ENCODE measurements at places on chromosomes 1 and 21.
A peak's percentile ranks its signal among the peaks of the same experiment; 100 is the strongest.

DNA sequence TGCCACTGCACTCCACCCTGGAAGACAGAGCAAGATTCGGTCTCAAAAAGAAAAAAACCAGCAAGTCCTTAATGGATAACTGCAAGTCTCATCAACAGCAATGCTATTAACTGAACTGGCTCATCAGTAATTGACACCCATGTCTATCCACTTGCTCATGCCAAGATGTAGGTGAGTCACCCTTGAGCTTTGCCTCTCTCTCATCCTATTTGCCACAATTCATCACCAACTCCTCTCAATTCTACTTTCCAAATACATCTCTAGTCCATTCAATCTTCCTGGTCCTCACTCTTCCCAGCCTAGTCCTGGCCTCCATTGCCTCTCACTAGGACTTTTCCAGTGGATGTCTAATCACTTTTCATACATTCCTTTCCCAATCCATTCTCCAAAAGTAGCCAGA, 103.7 kb upstream of the PRMT6 start:
- no peaks in the 10 kb centered on the region for H3K36me3 ChIP-seq
- no peak overlapping the region for H3K4me3 ChIP-seq
- H3K27me3 ChIP-seq, result peaks cover 8% of the 10 kb centered on the region
- H3K4me1 ChIP-seq, result no peaks in the 10 kb centered on the region
- DNase-seq, result no peak

- no peaks in the 10 kb centered on the region for H3K27me3 ChIP-seq
- no peak overlapping the region for H3K4me3 ChIP-seq
- no peak for DNase-seq
- H3K27ac ChIP-seq, result peak overlapping the region; percentile 28
- H3K4me1 ChIP-seq, result peaks cover 8% of the 10 kb centered on the region
- H3K36me3 ChIP-seq, result peaks cover 20% of the 10 kb centered on the region
These were observed 82.6 kb downstream of the EVA1C start for GRCh38 chr21:32494934-32495709.

DNA sequence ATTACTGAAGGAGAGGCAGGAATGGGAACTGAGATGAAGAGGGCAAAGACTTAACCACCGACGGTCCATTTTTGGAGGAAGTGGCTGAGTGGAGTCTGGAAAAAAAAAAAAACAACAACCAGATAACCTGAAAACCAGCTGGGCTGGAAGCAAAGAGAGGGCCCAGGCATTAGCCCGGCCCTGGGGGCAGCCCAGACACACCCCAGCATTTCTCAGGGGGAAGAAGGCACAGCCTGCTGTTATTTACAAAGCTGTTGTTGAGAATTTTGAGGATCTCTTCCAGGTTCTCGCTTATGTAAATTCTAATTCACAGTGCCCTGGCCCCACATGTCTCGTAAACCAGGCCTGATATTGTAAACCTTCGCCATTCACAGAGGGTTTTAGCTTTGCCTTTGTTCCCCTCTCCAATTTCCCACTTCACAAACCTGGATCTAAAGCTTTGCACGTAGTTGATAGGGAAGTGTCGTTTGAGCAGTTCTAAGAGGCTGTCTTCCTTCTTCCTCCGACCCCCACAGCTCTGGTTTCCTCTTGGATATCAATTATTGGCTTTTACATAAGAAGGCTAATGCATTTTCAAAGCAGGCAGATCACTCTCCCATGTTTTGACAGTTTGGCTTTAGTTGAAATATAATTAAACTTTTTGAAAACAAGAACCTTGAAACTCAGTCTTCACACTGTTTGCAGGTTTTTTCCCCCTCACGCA, 161.8 kb upstream of the IRF2BP2 start:
- no peaks in the 10 kb centered on the region for H3K36me3 ChIP-seq
- peak overlapping the region; percentile 82 for H3K4me3 ChIP-seq
- H3K4me1 ChIP-seq, result peaks cover 41% of the 10 kb centered on the region

- H3K4me3 ChIP-seq, result peak overlapping the region; percentile 64
- H3K4me1 ChIP-seq, result peaks cover 14% of the 10 kb centered on the region
- peak overlapping the region; percentile 88 for H3K27ac ChIP-seq
These were observed 96.0 kb upstream of the DUSP10 start for GRCh38 chr1:221837896-221838295.

- no peak overlapping the region for H3K27ac ChIP-seq
- peak; percentile 6 for DNase-seq
- H3K36me3 ChIP-seq, result no peaks in the 10 kb centered on the region
These were observed 90.2 kb downstream of the DMRTA2 start for GRCh38 chr1:50332941-50333594.

DNA sequence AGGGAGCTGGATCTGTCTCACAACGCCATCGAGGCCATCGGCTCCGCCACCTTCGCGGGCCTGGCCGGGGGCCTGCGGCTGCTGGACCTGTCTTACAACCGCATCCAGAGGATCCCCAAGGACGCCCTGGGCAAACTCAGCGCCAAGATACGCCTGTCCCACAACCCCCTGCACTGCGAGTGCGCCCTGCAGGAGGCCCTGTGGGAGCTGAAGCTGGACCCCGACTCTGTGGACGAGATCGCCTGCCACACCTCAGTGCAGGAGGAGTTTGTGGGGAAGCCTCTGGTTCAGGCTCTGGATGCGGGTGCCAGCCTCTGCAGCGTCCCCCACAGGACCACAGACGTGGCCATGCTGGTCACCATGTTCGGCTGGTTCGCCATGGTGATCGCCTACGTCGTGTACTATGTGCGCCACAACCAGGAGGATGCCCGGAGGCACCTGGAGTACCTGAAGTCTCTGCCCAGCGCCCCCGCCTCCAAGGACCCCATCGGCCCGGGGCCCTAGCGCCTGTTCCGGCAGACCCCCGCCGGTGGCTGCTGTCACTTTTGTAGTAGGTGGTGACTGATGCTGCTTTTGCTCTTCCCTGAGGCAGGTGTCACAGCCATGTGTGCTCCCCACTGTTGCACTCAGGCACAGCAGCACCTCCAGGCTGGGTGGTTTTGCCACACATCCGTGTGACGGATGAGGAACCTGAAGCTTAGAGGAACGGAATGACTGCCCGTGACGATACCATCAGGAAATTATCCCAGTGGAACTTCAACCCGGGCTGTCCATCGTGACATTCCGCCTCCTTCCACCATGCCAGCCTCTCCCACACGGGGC, 1.8 kb downstream of the LRRC3 start:
- H3K27me3 ChIP-seq, result no peaks in the 10 kb centered on the region
- no peak overlapping the region for H3K4me3 ChIP-seq
- no peaks in the 10 kb centered on the region for H3K36me3 ChIP-seq
- DNase-seq, result no peak

DNA sequence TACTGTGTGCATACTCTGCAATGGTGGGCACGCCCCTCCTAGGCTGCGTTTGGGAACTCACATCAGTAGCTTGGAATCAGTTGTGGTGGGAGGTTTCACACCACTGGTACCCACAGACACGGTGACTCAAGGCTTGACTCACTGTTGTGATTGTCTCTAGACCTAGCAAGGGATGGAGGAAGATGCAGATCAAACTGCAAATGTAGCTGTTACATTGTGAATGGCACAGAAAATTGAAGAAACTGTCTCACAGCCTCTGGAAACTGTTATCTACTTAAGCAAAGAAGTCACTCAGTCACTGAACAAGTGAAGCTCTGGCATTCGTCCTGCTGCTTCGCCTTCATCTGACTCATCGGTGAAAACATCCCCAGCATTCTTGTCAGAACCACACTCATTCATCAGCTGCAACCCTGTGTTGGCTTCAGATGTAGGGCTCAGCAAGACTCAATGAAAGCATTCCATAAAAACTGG, 59.5 kb downstream of the POFUT2 start:
- H3K27me3 ChIP-seq, result no peaks in the 10 kb centered on the region
- peaks cover 1% of the 10 kb centered on the region for H3K36me3 ChIP-seq
- peak overlapping the region; percentile 38 for H3K27ac ChIP-seq
- H3K4me1 ChIP-seq, result peaks cover 31% of the 10 kb centered on the region

GRCh38 chr1:115466433-115466832, 128.4 kb upstream of the NGF start:
- H3K27ac ChIP-seq, result no peak overlapping the region
- no peaks in the 10 kb centered on the region for H3K36me3 ChIP-seq
- H3K4me1 ChIP-seq, result peaks cover 2% of the 10 kb centered on the region
- H3K27me3 ChIP-seq, result peaks cover 1% of the 10 kb centered on the region
- no peak overlapping the region for H3K4me3 ChIP-seq

- peaks cover 14% of the 10 kb centered on the region for H3K36me3 ChIP-seq
- H3K4me3 ChIP-seq, result no peak overlapping the region
- DNase-seq, result no peak
- peaks cover 2% of the 10 kb centered on the region for H3K4me1 ChIP-seq
These were observed 97.1 kb upstream of the CACYBP start for GRCh38 chr1:174902531-174903099.

GRCh38 chr1:71104417-71104816, 23.6 kb upstream of the ZRANB2 start:
- no peak overlapping the region for H3K27ac ChIP-seq
- no peaks in the 10 kb centered on the region for H3K36me3 ChIP-seq
- peaks cover 8% of the 10 kb centered on the region for H3K27me3 ChIP-seq
- no peaks in the 10 kb centered on the region for H3K4me1 ChIP-seq
- H3K4me3 ChIP-seq, result no peak overlapping the region
- no peak for DNase-seq

GRCh38 chr1:156291226-156292061, 4.0 kb downstream of the GLMP start:
- peak overlapping the region; percentile 32 for H3K27ac ChIP-seq
- no peaks in the 10 kb centered on the region for H3K36me3 ChIP-seq
- DNase-seq, result no peak

GRCh38 chr1:197017558-197018146, 40.3 kb downstream of the CFHR5 start:
- H3K27me3 ChIP-seq, result no peaks in the 10 kb centered on the region
- H3K27ac ChIP-seq, result no peak overlapping the region
- no peaks in the 10 kb centered on the region for H3K4me1 ChIP-seq
- DNase-seq, result no peak
- H3K4me3 ChIP-seq, result no peak overlapping the region
- H3K36me3 ChIP-seq, result no peaks in the 10 kb centered on the region

DNA sequence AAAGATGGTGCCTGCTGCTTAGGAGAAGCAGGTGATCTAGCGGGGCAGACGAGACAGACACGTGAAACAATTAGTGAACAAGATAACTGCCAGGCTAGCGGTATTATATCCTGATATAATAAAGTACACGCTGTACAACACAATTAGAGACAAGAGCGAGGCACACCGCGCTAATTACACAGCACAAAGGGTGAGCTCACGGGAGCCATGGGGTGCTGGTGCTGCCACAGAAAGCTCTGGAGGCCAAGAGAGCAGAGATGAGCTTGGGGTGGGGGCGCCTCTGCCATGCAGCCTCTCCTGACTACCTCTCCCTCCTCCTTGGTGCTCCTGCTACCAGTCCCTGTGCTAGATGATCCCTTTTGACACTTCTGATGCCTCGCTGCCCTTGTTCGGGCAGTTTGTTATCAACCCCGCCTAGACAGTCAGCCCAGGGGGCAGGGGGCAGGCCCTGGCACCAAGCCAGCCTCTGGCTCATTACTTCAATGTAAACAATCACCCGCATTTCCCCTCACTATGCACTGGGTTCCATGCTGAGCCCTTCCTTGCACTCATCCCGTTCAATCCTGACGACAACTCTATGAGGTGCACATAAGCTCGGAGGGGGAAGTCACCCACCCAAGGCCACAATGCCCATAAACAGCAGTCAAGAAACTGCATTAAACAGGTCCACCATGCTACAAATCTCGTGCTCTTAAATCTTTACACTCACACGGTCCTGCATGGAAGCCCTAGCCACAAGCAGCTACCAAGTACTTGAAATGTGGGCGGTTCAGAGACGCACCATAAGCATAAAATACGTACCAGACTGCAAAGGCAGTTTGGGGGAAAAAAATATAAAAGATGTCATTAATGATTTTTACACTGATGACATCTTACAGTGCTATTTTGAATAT, 103.0 kb downstream of the SSBP3 start:
- peak overlapping the region; percentile 69 for H3K4me3 ChIP-seq
- H3K27ac ChIP-seq, result peak overlapping the region; percentile 90
- no peak for DNase-seq

GRCh38 chr1:55309053-55309452, 93.9 kb upstream of the USP24 start:
- H3K4me3 ChIP-seq, result no peak overlapping the region
- no peaks in the 10 kb centered on the region for H3K4me1 ChIP-seq
- no peaks in the 10 kb centered on the region for H3K27me3 ChIP-seq
- no peaks in the 10 kb centered on the region for H3K36me3 ChIP-seq
- no peak overlapping the region for H3K27ac ChIP-seq

- H3K27me3 ChIP-seq, result no peaks in the 10 kb centered on the region
- no peak overlapping the region for H3K27ac ChIP-seq
- no peak for DNase-seq
- H3K36me3 ChIP-seq, result no peaks in the 10 kb centered on the region
- H3K4me3 ChIP-seq, result no peak overlapping the region
These were observed 20.3 kb upstream of the PTGFRN start for GRCh38 chr1:116889380-116889779.

- no peak overlapping the region for H3K27ac ChIP-seq
- no peak for DNase-seq
- peaks cover 2% of the 10 kb centered on the region for H3K4me1 ChIP-seq
- peaks cover 2% of the 10 kb centered on the region for H3K27me3 ChIP-seq
These were observed 58.2 kb downstream of the ITSN1 start for GRCh38 chr21:33700491-33700890.

DNA sequence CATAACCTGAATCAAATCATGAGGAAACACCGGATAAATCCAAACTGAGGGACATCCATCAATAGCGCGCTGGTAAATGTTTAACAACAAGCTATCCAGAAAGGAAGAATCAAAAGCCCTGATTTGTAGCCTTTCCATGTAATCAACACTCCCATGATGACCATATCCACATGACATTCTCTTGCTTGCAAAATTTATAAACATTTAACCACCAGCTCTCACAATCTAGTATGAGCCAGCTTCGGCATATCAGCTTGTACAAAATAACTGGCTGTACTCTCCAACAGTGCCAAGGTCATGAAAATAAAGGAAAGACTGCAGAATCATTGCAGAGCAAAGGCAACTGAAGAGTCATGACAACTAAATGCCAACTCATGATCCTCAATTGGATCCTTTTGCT, 15.7 kb downstream of the HSD11B1 start:
- no peaks in the 10 kb centered on the region for H3K36me3 ChIP-seq
- peaks cover 14% of the 10 kb centered on the region for H3K4me1 ChIP-seq
- H3K27ac ChIP-seq, result no peak overlapping the region
- H3K27me3 ChIP-seq, result no peaks in the 10 kb centered on the region
- H3K4me3 ChIP-seq, result no peak overlapping the region

DNA sequence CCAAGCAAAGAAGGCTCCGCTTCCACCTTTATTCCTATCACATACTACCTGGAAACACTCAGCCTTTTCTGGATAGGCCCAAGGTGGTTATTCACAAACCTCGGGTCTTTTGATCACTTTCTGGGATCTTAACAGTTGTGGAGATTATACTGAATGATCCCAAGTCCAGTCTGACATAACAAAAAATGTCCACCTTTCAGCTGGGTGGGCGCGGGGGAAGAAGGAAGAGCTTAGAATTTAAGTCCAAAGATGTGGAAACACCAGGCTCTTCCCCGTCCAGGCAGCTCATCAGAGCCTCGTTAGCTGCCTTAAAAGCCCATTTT, 338 bp upstream of the C1orf53 start:
- H3K4me1 ChIP-seq, result peaks cover 9% of the 10 kb centered on the region
- peak overlapping the region; percentile 85 for H3K4me3 ChIP-seq
- peaks cover 55% of the 10 kb centered on the region for H3K27me3 ChIP-seq
- no peaks in the 10 kb centered on the region for H3K36me3 ChIP-seq
- no peak for DNase-seq
- H3K27ac ChIP-seq, result peak overlapping the region; percentile 72

- no peaks in the 10 kb centered on the region for H3K27me3 ChIP-seq
- no peak overlapping the region for H3K4me3 ChIP-seq
- no peak overlapping the region for H3K27ac ChIP-seq
- H3K36me3 ChIP-seq, result no peaks in the 10 kb centered on the region
- no peaks in the 10 kb centered on the region for H3K4me1 ChIP-seq
These were observed 13.5 kb upstream of the TNFRSF8 start for GRCh38 chr1:12049616-12050015.

GRCh38 chr1:18121072-18121820, 13.6 kb downstream of the IGSF21 start:
- no peaks in the 10 kb centered on the region for H3K36me3 ChIP-seq
- peaks cover 11% of the 10 kb centered on the region for H3K27me3 ChIP-seq
- H3K27ac ChIP-seq, result no peak overlapping the region
- H3K4me3 ChIP-seq, result no peak overlapping the region
- no peak for DNase-seq
